Mesothelial cell of epicardium (in vitro differentiated cells): ENCODE measurements at places on chromosomes 7 and 10.

DNA sequence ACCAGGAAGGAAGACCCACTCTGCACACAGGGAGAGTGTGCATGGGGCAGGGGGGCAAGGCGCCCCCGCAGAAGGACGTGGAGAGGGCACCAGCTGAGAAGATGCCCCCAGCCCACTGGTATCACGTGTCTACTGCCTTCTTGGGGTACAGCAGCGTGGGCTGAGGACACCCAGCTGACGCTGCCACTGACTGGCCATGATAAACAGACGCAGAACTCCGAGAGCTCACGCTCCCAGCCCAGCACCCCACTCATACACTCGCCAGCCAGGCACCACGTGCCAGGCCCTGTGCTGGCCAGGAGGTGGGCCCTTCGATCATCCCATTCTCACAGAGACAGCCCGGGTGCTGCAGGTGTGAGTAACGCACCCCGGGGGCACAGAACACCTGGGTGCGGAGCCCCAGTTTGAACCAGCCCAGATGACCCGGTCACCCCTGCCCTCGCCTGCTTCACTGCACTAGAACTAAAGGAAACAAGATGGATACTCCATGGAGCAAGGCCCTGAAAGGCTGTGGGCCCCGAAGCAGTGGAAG, 199.8 kb downstream of the MAD1L1 start:
- H3K36me3 ChIP-seq, result peaks cover 16% of the 10 kb centered on the region
- H3K4me3 ChIP-seq, result no peak overlapping the region
- DNase-seq, result peak; percentile 8

DNA sequence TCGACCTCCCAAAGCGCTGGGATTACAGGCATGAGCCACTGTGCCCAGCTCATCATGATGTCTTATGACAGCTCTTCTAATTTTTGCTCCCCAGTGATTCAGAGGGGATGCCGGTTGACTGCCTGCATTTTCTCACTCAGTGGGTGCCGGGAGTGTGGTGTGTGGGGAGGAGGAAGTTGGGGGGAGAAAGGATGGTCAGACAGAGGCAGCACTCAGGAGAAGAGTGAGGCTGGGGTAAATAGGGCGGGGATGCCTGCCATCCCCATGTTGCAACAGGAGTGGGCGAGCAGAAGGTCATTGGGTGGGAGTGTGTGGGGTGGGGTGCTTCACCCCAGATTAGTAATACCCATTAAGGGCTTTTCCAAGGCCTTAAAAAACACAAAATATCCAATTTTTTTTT, 3.5 kb upstream of the CCL24 start:
- H3K4me3 ChIP-seq, result no peak overlapping the region
- no peaks in the 10 kb centered on the region for H3K36me3 ChIP-seq
- H3K27ac ChIP-seq, result no peak overlapping the region
- peaks cover 1% of the 10 kb centered on the region for H3K27me3 ChIP-seq
- no peak for DNase-seq

DNA sequence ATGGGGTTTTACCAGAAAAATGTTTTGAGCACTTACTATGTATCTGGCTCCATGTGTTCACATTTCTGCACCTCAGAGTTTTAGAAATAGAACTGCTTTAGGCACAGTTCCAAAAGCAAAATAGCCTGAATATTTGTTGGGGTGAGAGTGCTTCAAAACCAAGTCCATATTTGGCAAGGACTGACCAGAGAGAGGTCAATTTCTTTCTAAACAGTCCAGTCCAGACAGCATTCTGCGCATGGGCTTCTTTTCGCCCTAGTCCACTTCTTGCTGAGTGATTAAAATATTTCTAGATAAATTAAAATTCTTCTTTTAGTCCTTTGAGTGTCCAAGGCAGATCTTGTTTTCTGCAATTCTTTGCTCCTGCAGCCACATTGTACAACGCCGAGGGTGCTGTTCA, 427.0 kb downstream of the PHTF2 start:
- no peak for DNase-seq
- no peak overlapping the region for H3K4me3 ChIP-seq
- H3K27me3 ChIP-seq, result no peaks in the 10 kb centered on the region
- H3K27ac ChIP-seq, result no peak overlapping the region
- H3K4me1 ChIP-seq, result peaks cover 28% of the 10 kb centered on the region

DNA sequence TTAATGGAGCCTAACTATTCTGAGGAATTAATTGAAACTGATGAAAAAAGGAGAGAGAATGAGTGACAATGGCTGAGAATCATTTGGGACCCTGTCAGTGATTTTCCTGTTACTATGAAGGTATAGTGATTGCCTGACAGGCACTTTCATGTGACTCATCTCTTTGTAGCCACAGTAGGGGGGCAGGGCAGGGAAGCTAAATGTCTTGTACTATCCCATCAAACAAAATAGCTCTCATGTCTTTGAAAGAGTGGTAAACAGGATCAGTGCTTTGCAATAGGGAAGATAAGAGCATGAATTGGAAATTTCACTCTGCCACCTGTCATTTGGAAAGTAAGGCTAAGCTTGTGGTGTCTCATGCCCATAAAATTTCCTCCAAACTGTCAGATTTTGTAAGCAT, 94.5 kb upstream of the GSDME start:
- H3K27me3 ChIP-seq, result peaks cover 2% of the 10 kb centered on the region
- DNase-seq, result no peak
- H3K27ac ChIP-seq, result no peak overlapping the region
- no peak overlapping the region for H3K4me3 ChIP-seq
- no peaks in the 10 kb centered on the region for H3K4me1 ChIP-seq

GRCh38 chr7:65892835-65893234, 20.0 kb downstream of the VKORC1L1 start:
- no peak overlapping the region for H3K4me3 ChIP-seq
- no peaks in the 10 kb centered on the region for H3K4me1 ChIP-seq
- H3K27ac ChIP-seq, result no peak overlapping the region
- H3K27me3 ChIP-seq, result no peaks in the 10 kb centered on the region
- H3K36me3 ChIP-seq, result peaks cover 16% of the 10 kb centered on the region

GRCh38 chr10:79562135-79562756, 2.0 kb upstream of the SFTPA2 start:
- no peak overlapping the region for H3K27ac ChIP-seq
- H3K27me3 ChIP-seq, result peaks cover 39% of the 10 kb centered on the region

DNA sequence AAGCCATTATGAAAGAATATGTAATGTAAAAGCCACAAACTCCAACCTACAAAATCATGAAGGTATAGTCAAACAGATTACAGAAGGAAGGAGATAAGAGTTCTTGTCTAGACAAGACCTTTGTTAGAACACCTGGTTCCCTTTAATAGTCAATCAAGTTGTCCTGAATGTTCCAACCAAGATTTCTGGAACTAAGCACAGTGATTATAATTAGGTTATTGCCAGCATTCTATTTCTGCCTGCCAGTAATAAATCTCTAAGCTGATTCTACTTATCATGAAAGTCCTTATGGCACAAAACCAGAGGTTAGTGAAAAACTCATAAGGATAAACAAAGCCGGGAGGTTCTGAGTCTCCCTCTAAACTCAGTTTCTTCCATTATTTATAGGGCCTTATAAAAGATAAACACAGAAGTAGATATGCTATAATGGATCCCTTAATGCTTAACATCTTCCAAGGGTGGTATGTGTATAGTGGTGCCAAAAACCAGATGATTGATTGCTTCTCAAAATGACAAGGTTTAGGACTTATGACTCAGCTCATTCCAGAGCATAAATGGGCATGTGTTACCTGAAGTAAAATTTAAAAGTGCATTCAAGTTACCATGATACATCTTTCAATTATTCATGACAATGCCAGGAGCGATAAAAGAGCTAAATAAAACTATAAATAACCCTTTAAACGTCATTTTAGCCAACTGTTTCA, 237.2 kb downstream of the CSTF2T start:
- H3K27me3 ChIP-seq, result no peaks in the 10 kb centered on the region
- no peak for DNase-seq
- peak overlapping the region; percentile 44 for H3K27ac ChIP-seq
- H3K4me1 ChIP-seq, result peaks cover 43% of the 10 kb centered on the region
- H3K36me3 ChIP-seq, result no peaks in the 10 kb centered on the region

- peaks cover 10% of the 10 kb centered on the region for H3K4me1 ChIP-seq
- no peak for DNase-seq
- no peak overlapping the region for H3K4me3 ChIP-seq
- H3K36me3 ChIP-seq, result peaks cover 26% of the 10 kb centered on the region
- H3K27me3 ChIP-seq, result no peaks in the 10 kb centered on the region
Measured at GRCh38 chr7:114988755-114989375, 67.0 kb downstream of the MDFIC start.

DNA sequence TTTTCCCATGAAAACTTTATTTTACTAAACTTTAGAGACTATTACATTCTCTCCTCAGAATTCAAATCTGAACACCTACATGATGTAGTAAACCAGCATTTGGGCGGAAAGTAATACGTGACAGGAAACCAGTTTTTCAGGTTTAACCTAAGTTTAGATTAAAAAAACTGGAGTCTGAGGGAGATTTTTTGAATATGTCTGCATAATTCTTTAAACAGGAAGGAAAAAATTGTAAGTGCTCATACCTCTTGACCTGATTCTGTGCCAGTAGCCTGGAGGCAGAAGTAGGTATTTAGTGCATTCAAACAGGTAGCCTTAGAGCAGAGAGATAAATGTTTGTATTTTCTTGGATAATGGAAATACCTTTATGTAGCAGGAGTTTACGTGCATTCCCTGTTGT, 224.3 kb downstream of the MDFIC start:
- H3K4me3 ChIP-seq, result peak overlapping the region; percentile 10
- no peaks in the 10 kb centered on the region for H3K27me3 ChIP-seq
- no peaks in the 10 kb centered on the region for H3K36me3 ChIP-seq

GRCh38 chr7:155439311-155440017, 18.5 kb upstream of the EN2 start:
- no peak overlapping the region for H3K27ac ChIP-seq
- H3K36me3 ChIP-seq, result no peaks in the 10 kb centered on the region
- no peaks in the 10 kb centered on the region for H3K4me1 ChIP-seq
- no peak overlapping the region for H3K4me3 ChIP-seq
- DNase-seq, result no peak

DNA sequence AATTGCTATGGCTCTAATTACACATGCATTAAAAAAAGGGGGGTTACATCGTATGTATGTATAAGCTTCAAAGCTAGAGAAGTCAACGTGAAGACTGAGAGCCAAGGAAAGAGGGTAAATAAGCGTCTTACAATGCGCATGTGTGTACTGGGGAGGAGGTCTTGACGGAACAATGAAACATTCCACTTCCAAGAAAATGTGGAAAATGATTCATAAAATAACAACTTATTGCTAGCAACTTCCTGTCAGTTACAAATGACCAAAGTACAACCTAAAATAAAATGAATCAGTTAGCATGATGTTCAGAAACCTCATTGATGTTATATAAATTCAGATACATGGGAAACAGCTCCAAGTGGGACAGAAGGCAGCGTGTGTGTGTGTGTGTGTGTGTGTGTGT, 104.1 kb upstream of the RHEB start:
- no peak overlapping the region for H3K4me3 ChIP-seq
- peaks cover 3% of the 10 kb centered on the region for H3K36me3 ChIP-seq
- DNase-seq, result no peak
- H3K27me3 ChIP-seq, result no peaks in the 10 kb centered on the region
- peaks cover 2% of the 10 kb centered on the region for H3K4me1 ChIP-seq
